ENCODE measurements at places on chromosomes 12 and 14.
A peak's percentile ranks its signal among the peaks of the same experiment; 100 is the strongest.

DNA sequence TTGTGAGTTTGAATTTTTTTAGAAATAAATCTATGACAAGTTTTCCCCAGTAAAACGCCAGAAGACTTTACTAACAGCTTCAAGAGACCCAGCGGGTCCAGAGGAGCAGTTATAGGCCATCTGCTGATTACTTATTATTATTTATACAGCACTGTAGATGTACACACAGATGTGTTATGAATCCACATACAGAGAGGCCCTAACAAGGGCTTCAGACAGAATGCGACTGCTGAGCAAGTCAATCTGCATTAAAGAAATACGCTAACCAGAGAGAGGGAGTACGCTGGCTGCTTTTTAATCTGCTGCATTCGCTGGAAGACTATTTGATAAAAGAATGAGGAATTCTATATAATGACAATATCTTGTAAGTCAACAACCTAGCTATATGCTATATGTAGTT, 32.5 kb downstream of the ATF7 start:
- no peak for DNase-seq

GRCh38 chr14:42504433-42504832, 897.8 kb downstream of the LRFN5 start:
- DNase-seq = no peak

DNA sequence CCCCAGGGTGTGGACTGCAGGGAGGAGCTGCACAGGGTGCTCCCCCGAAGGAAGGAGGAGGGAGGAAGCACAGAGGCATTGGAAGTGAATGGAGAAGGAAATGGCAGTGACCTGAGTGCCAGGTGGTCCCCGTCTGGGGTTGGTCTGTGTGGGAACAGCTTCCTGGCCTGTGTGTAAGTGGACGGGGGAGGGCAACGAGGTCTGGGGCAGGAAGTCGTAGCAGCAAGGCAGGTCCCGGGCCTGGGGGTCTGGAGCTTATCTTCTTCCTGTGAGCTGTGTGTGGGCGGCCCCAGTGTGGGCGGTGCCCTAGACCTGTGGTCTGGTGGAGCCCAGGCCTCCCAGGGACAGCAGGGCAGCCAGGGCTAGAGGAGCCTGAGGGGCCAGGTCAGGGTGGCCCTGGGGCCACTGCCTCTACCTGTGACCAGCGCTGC, 382.1 kb downstream of the TMEM121 start:
- no peak for DNase-seq

DNA sequence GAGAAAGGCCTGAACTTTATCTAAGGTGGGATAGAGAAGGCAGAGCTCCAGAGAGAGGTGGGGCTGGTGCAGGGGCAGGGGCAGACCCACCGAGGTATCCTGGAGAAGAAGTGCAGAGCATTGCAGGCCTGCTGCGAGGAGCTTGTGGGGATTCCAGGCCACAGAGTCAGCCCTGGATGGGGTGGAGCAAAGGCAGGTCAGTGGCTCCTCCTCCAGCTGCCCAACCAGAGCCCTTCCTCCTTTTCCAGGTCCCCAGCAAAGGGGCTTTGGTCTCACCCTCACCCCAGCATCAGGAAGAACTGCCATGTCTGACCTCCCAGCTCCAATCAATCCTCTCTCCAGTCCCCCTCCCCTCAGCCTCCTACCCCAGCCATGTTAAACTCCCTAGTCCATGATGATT, 19.8 kb upstream of the ZNF740 start:
- no peak for DNase-seq

- no peak for DNase-seq
Measured at GRCh38 chr14:104874110-104874531, 9.1 kb downstream of the CEP170B start.

GRCh38 chr12:122029620-122030423, 8.1 kb downstream of the BCL7A start:
- no peak for DNase-seq

- DNase-seq = no peak
Measured at GRCh38 chr14:33239465-33239864, 300.8 kb downstream of the NPAS3 start.

DNA sequence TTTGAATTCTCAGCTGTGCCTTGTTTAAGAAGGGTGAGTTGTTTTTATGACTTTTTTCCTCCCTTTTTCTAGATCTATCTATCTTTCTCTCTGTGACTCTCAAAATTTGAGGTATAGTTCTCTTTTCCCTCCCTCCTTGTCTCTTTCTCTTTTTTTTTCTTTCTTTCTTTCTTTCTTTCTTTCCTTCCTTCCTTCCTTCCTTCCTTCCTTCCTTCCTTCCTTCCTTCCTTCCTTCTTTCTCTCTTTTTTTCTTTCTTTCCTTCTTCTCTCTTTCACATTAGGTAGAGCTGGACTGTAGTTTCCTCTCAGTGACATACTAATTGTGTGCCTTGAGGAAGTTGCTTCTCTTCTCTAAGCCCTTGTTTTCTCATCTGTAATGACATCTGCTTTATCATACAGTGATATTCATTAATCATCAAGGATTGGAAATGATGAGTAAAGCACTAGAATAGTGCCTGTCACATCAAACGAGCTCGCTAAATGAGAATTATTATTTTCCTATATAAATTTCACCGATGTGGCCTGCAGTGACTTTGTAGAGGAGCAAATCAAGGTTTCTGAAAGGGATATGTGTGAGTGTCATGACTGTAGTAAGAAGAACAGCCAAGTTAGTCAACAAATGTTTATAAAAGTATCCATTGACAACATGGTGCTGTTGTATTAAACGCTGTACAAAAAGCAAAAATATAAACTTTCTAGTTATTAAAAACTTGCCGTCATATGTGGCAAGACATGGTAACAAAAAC, 78.9 kb upstream of the SLC38A2 start:
- no peak for DNase-seq

GRCh38 chr14:68444449-68445168, 348.3 kb downstream of the ZFP36L1 start:
- no peak for DNase-seq

- DNase-seq = no peak
Measured at GRCh38 chr12:83408146-83408545, 721.4 kb downstream of the TMTC2 start.

GRCh38 chr12:107558141-107558815, 127.3 kb upstream of the PWP1 start:
- no peak for DNase-seq

GRCh38 chr12:11650286-11651281, 1.1 kb downstream of the ETV6 start:
- peak; percentile 10 for DNase-seq

DNA sequence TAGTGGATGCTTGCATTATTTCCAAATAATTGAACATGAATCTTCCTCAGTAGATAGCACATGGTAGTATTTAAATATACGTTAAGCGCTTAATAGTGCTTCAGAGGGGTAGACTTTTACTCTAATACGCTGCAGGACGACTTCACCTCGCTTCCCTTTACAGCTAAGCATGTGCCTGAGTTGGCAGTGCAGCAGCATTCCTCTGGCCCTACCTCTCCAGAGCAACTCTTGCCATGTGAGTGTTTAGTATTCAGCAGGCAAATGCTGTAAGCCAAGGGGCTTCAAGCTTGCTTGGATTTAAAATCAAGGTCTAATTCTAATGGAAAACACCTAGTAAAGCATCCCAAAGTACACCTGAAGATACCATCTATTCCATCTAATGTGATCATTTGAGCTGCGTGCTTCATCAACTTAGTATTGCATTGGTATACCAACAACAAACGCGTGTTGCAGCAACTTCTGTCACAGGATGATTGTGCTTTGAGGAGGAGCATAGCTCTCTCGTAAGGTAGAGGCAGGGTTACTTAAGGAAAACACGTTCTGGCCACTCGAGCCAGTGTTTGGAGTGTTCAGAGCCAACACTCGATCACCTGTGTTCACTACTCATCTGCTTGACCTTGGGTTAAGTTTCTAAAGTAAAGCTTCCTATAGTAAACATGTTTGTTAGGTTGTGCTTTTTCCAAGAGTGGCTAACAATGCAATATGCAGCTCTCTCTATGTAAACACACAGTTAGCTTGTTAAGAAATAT, 60.6 kb downstream of the PIWIL1 start:
- DNase-seq = no peak

DNA sequence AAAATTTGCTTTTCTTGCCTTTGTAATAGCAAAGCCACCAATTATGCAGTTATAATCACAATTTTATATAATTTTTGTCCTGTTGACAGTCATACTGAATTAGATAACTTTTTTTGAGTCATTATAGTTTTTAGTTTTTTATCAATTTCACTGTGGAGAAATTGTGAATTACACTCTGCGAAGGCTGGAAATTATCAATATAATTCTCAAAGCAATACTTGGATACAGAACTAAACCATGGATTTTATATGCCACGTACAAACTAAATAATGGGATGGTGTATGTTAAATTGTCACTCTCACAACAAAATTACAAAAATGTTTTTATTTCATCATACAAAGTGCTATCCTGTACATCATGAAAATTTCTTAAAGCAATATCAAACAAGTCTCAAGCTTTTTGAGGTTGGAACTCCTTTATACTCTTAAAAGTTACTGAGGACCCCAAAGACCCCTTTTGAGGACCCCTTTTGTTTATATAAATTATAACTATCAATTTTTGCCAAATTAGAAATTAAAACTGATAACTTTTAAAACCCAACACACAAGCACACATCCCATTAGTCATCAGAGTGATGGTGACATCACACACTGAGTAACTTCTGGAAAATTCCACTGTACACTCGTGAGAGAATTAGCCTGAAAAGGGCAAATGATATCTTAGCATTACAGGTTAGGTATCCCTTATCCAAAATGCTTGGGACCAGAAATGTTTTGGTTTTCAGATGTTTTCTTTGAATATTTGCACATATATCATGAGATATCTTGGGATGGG, 19.8 kb upstream of the AQP2 start:
- DNase-seq = peak; percentile 24

DNA sequence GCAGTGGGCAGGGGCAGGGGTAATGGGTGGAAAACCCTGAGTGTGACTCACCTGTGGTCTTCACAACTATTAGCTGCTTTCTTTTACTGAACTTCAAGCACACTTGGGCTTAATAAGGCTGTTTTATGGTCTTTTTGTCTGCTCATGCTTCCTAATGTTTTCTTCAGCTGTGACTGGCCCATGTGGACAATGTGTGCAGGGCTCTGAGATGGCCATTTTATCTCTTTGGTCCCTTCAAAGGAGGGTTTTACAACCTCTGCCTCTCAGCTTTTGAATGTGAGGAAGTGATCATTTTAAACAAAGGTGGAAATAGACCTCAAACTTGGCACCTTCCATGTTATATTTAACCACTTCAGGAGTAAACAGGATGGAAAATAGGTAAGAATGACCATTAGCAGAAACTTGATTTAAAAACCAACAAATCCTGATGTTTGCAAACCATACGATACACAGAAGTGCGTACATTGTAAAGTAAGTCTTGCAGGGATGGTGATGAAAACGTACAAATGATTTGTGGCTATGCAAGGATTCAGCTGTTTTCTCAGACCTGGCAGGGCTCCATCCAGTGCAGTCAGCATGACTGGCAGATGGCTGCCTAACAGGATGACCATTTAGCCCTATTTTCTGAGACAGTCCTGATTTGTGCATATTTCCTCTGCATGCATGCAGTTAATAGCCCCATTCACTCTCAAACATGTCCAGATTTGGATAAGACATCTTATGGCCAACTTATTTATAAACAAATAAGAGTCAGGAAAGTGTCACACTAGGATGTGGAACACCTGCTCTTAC, 103.2 kb downstream of the SLC38A4 start:
- DNase-seq = no peak

- no peak for DNase-seq
Measured at GRCh38 chr14:87967496-87967895, 25.5 kb downstream of the GALC start.

GRCh38 chr14:77406086-77406485, 17.2 kb downstream of the NOXRED1 start:
- no peak for DNase-seq

DNA sequence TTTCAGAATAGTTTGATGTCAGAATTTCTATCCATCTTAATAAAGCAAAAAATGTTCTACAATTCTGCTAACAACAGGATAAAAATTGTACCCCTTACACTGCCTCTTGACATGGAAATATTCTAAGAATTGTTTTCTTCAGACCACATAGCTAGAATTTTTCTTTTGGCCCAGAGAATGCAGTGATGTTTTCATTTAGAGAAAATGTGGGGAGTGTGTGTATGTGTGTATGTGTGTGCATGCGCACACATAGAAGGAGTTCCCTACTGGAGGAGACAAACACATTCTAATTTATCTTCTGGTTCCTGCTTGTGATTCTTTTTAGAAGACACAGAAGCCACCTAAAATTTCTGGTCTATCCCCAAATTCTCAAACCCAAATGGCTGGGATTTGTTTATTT, 1145.7 kb downstream of the VRK1 start:
- DNase-seq = no peak

DNA sequence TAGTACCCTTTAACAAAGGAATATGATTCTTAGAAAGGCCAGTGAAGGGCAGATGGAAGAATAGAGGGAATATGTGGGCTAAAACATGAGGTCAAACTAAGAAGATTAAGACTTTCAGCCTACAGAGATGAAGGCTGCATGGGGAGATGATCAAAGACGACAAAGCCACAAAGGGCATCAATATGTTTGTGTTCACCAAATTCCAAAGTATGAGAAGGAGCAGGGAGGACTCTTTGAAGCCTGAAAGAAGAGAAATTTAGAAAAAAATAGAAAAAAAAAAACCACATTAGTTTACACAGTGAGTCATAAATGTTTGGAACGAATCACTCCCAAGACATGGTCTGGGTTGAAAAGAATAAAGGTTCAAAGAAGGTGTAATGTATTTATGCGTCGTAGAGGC, 131.8 kb downstream of the NEDD1 start:
- no peak for DNase-seq

- peak; percentile 77 for DNase-seq
Measured at GRCh38 chr14:91417983-91418386, 365 bp upstream of the CCDC88C start.

GRCh38 chr14:96098309-96098998, 59.3 kb downstream of the C14orf132 start:
- DNase-seq = no peak

GRCh38 chr12:70449074-70449752, 83.1 kb downstream of the KCNMB4 start:
- no peak for DNase-seq

- DNase-seq = no peak
Measured at GRCh38 chr14:104804481-104805325, 3.8 kb downstream of the ZBTB42 start.

- no peak for DNase-seq
Measured at GRCh38 chr12:52956987-52957386, 8.1 kb downstream of the KRT18 start.

DNA sequence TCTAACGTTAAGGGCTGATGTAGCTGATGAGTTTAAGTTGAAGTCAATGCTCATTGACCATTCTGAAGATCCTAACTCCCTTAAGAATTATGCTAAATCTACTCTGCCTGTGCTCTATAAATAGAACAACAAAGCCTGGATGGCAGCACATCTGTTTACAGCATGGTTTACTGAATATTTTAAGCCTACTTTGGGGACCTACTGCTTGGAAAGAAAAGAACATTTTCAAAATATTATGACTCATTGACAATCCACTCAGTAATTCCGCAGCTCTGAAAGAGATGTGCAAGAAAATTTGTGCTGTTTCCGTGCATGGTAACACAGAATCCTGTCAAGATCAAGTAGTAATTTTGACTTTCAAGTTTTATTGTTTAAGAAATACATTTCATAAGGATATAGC, 35.0 kb upstream of the NAV3 start:
- no peak for DNase-seq
